Fibroblast of pulmonary artery (primary cell): ENCODE measurements at places on chromosomes 7 and 10.

DNA sequence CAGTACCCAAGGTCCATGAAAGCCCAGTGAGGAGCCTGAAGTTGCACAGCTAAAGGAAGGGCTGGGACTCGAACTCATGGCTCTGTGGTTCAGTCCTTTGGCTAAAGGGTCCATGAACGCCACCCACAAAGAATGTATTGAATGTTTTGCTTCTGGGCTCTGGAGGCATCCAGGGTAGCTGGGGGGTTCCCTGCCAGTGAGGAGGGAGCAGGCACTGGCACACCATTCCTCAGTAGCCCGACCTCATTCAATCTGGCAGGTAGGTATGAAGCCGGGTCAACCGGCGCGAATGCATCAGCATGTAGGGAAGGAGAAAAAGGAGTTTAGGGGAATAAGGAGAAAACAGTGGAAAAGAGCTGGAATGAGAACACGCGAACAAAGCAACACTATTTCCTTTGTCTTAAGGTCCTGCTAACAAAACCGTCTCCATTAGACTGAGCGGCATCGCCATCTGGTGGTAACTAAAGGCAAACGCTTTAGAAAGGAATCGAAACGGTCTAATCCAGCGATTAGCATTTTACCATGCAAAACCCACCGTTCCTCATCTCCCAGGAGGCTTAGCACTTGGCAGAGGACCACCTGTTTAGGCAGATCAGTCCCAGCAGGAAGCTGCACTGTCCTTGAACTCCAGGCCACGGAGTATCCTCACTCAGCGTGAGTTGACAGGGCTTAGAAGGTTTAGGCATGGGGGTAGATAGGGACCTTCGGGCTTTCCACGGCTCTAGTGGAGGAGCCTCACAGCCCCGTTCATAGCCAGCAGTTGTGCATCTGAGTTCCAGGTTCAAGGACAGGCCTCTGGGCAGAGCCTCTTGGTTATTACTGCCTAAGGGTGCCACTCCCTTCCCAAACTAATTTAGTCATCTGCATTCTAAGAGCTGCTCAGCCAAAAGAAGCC lies 122.8 kb downstream of the UBE2H start:
- peak; percentile 90 for DNase-seq

- no peak for DNase-seq
Observed at GRCh38 chr7:87831097-87831496, 45.1 kb downstream of the SLC25A40 start.

DNA sequence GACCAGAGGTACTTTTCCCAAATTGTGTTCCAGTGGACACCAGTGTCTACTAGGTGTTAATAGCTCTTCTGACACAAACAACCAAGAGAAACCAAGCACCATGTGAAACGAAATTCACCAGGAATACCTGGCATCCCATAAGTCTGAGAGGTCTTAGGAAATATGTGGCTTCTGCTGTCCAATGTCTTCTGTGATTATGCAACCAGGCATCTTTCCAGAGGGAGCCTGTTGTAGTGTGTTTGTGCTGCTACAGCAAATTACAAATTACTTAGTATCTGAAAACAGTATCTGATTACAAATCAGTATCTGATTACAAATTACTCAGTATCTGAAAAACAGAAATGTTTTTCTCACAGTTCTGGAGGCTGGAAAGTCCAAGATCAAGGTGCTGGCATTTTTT lies 133.6 kb upstream of the NPVF start:
- no peak for DNase-seq

GRCh38 chr10:48517482-48517881 lies 87.4 kb downstream of the ARHGAP22 start:
- DNase-seq: no peak

GRCh38 chr7:101602484-101603241 lies 26.4 kb downstream of the MYL10 start:
- DNase-seq: peak; percentile 78

- no peak for DNase-seq
Observed at GRCh38 chr10:20418286-20418685, 478.8 kb downstream of the NEBL start.

- DNase-seq: no peak
Observed at GRCh38 chr7:158120316-158120715, 467.3 kb downstream of the PTPRN2 start.

GRCh38 chr7:101819183-101819582 lies 1.8 kb downstream of the CUX1 start:
- DNase-seq: no peak

- DNase-seq: no peak
Observed at GRCh38 chr7:45595809-45596664, 21.9 kb downstream of the ADCY1 start.

- DNase-seq: no peak
Observed at GRCh38 chr10:43900571-43900970, 251.9 kb upstream of the ZNF32 start.

- no peak for DNase-seq
Observed at GRCh38 chr7:151792086-151792485, 84.8 kb downstream of the PRKAG2 start.

DNA sequence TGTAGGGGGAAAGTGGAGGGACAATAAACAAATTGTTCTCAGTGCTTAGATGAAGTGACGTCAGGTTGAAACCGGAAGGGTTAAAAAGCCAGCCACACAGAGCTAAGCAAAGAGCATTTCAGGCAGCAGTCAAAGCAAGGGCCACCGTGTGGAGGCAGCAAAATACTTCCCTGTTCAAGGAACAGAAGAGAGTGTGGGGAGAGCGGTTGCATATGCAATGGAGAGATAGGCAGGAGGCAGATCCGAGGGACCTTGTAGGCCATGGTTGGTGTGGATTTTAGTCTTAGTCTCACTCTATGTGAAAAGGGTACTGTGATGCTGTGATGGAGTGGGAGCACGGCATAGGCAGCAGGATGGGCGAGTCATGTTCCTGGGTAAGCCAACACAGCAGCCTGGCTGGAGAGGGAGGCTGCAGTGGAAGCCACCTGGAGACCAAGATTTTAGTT lies 3.8 kb upstream of the STN1 start:
- DNase-seq: peak; percentile 31

DNA sequence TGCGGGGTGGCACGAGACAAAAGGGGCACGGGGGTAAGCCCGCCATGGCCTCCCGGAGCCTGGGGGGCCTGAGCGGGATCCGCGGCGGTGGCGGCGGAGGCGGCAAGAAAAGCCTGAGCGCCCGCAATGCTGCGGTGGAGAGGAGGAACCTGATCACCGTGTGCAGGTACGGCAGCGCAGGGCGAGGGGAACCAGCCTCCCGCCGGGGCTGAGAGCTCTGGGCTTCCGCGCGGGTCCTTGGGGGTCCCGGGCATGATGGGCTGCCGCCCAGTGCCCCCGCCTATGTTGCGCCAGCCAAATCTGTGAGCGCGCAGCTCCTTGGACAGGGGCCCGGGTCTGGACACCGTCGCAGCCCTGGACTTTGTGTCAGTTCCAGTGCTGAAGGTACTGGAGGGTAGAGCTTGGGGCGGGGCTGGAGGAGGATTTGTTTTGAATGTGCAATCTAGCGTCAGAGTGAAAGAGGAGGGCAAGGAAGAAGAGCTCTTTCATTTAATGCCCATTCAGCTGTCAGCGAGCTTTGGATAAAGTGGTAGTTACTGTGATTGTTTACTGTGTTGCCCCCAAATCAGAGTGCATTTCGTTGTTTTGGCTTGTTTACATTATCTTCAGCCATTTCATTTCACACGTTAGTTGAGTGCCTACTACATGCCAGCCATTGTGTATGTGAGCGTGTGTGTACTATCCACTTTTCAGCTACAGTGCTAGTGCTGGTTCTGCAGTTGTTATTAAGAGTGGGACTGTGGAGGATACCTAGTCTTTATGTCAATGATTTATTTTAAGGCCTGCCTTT lies 777 bp downstream of the RUNDC3B start:
- DNase-seq: peak; percentile 2

- no peak for DNase-seq
Observed at GRCh38 chr10:84659027-84659426, 330.6 kb downstream of the CCSER2 start.

- peak; percentile 65 for DNase-seq
Observed at GRCh38 chr10:96998329-96998888, 166.3 kb downstream of the LCOR start.
